NT2/D1 (cell line): ENCODE measurements at places on chromosomes 1 and 21.

- DNase-seq: no peak
Observed at GRCh38 chr1:228084325-228084724, 1.8 kb downstream of the ARF1 start.

GRCh38 chr1:12157366-12158231, 9.2 kb upstream of the TNFRSF1B start:
- DNase-seq: no peak

- DNase-seq: no peak
Observed at GRCh38 chr1:66788231-66788939, 12.7 kb downstream of the INSL5 start.

DNA sequence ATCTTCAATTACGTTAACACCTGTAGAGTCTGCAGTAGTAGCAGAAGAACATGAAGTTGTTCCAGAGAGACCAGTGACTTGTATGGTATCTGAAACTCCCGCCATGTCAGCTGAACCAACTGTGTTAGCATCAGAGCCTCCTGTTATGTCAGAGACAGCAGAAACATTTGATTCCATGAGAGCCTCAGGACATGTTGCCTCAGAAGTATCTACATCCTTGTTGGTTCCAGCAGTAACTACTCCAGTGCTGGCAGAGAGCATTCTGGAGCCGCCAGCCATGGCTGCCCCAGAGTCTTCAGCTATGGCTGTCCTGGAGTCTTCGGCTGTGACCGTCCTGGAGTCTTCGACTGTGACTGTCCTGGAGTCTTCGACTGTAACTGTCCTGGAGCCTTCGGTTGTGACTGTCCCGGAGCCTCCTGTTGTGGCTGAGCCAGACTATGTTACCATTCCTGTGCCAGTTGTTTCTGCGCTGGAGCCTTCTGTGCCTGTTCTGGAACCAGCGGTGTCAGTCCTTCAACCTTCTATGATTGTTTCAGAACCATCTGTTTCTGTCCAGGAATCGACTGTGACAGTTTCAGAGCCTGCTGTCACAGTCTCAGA, 10.3 kb downstream of the SON start:
- no peak for DNase-seq

- DNase-seq: no peak
Observed at GRCh38 chr1:230594214-230594773, 48.0 kb upstream of the COG2 start.

- DNase-seq: no peak
Observed at GRCh38 chr1:208211921-208212843, 32.0 kb downstream of the PLXNA2 start.

GRCh38 chr1:22030473-22030872, 22.0 kb upstream of the CDC42 start:
- no peak for DNase-seq
